ENCODE measurements at places on chromosomes 12 and 14. TPM values are rescaled to one million over a fixed set of nuclear protein-coding genes. Genes with fewer than 3 reads are reported as not detected.

DNA sequence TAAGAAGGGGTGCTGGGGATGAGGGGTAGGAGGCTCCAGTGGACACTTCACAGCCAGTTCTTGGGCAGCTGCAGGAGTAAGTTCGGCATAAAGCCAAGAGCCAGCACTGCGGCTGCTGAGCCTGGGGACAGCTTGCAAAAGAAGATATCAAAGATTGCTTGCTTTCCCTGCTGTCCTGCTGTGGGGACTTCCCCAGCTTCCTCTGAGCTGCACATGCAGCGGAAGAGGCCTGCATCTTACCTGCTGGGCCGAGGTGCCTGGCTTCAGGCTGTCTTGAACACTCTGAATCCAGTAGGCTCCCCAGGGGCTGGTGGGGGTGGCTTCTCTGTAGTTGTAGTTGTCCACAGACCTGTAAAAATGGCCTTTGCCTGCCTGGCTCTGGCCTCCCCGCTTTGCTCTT, 1.3 kb downstream of the CHGA start:
- DNase-seq = no peak

DNA sequence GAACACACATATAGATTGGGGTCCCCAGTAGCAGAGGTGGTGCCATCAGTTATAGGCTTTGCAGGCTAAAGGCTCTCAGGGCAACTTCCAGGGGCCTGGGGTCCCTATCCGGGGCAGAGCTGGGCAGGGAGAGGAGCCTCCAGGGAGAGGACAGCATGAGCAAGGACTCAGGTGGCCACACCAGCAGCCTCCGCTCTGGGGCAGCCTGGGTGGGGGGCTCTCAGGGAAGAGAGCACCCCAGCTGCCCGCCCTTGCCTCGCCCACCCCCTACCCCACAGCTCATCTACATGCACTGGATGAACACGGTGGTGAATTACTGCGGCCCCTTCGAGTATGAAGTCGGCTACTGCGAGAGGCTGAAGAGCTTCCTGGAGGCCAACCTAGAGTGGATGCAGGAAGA, 14.0 kb downstream of the PLBD2 start:
- no peak for DNase-seq

GRCh38 chr12:6872073-6873048, 742 bp downstream of the SPSB2 start:
- peak; percentile 84 for DNase-seq

DNA sequence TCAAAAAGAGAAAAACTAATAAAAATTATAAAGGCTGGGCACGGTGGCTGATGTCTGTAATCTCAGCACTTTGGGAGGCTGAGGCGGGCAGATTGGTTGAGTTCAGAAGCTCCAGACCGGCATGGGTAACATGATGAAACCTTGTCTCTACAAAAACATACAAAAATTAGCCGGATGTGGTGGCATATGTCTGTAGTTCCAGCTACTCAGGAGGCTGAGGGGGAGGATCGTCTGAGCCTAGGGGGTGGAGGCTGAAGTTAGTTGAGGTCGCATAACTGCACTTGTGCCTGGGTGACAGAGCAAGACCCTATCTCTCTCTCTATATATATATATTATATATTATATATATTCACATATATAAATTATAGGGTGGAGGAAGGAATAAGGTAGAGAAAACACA, 32.5 kb upstream of the ANO2 start:
- no peak for DNase-seq

DNA sequence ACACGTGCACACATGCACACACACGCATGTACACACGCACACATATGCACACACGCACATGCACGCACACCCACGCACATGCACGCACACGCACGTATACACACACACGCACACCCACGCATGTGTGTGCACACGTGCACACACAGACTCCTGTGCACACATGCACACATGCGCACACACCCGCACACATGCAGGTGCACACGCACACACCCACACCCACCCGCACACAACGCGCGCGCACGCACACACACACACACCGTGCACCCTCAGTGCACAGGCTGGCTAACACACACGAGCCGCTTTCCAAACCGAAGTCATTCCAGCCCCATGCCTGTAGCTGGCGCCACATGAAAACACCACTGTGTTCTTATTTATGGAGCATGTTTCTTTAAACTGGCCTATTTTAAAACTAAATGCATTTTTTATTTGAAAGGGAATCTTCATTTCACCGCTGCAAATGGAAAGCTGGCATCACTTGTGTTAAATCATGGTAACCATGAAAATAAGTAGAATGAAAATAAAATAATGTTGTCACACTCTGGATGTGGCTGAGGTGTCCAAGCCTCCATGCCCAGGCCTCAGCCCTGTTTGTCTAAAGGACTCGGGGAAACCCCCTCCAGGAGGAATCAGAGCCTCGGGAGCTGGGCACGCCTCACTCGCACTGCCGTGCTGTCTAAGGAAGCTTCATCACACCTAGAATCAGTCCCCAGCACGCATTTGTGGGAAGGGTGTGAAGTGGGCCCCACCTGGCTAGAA, 45.1 kb downstream of the GALNT9 start:
- DNase-seq = no peak

- DNase-seq = no peak
These were observed 285.3 kb downstream of the DAD1 start for GRCh38 chr14:22303589-22304195.

GRCh38 chr12:59405992-59406391, 189.8 kb upstream of the SLC16A7 start:
- DNase-seq = no peak

GRCh38 chr12:129052373-129052772, 199.1 kb downstream of the GLT1D1 start:
- DNase-seq = no peak

GRCh38 chr14:26304056-26304455, 293.8 kb downstream of the NOVA1 start:
- DNase-seq = no peak

GRCh38 chr12:122870867-122871664, 24.9 kb downstream of the VPS37B start:
- no peak for DNase-seq

DNA sequence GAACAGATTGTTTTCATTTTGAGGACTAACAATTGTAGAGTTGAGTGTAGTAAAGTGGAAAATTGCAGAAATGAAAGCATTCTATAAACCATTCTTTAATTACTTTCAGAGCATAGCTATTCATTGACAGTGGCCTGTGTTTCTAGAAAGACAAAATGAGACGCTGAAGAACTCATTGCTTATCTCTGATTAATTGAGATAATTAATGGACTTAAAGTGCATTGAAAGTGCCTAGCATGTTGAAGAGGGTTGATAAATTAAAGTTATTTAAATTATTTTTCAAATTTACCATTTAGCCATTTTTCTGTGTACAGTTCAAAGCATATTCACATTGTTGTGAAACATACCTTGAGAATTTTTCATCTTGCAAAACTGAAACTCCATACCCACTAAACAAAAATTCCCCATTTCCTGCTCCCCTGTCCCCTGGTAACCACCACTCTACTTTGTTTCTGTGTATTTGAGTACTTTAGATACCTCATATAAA, 57.4 kb downstream of the DAAM1 start:
- no peak for DNase-seq

DNA sequence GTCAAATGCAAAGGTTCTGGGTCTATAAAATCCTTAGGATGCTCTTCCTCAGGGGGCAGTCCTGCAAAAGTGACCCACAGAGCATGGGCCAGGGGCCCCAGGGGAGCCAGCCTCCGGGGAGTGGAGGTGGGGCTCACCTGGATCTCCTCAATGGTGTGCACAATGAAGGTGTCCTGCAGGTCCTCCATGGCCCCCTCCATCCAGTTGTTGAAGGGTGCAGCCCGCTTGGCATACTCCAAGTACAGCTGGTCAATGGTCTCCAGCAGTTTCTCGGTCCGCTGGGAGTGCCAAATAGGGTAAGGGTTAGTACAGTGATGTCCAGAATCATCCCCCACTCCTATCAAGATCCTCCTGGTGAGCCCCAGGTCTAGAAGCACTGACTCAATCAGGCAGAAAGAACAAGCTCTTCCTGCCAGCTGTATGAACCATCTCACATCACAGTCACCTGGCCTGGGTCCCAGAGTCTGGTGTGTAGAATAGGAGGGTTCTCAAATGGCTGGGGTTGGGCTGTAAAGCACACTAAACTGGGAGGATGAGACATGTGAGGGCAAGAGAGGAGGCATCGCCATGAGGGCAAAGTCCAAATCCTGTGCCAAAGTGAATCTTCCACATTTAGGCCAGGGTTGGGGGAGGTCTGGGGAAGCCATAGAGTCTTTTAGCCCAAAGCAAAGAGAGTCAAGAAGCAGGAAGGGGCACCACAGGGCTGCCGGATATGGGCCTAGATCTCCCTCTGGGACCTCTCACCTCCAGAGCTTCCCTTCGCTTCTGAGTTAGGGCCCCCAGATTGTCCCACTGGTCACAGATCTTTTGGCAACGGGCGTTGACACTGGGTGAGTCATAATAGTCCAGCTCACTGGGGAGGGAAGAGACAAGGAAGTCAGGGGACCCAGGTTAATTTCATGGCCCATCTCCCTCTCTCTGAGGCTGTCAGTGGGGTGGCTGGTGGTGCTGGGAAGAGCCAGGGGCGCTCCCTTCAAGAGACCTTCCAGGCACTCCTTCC, 91.5 kb upstream of the ZFP36L1 start:
- DNase-seq = no peak

- no peak for DNase-seq
These were observed 107.1 kb upstream of the USP44 start for GRCh38 chr12:95658386-95658785.

DNA sequence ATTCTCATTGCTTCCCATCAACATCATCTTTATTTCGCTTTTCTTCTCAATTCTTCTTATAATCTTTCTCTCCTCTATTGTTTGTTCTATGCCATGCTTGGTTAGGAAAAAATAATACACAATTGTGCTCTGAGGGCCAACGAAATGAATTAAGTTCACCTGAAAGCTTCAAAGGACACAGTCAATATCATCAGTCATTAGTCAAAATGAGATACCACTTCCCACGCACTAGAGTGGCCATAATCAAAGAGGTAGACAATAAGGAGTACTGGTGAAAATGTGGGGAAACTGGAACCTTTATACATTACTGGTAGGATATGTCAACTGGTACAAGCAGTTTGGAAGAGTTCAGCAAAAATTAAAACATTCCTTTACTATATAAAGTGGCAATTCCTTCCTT, 91.5 kb downstream of the TMTC1 start:
- no peak for DNase-seq

DNA sequence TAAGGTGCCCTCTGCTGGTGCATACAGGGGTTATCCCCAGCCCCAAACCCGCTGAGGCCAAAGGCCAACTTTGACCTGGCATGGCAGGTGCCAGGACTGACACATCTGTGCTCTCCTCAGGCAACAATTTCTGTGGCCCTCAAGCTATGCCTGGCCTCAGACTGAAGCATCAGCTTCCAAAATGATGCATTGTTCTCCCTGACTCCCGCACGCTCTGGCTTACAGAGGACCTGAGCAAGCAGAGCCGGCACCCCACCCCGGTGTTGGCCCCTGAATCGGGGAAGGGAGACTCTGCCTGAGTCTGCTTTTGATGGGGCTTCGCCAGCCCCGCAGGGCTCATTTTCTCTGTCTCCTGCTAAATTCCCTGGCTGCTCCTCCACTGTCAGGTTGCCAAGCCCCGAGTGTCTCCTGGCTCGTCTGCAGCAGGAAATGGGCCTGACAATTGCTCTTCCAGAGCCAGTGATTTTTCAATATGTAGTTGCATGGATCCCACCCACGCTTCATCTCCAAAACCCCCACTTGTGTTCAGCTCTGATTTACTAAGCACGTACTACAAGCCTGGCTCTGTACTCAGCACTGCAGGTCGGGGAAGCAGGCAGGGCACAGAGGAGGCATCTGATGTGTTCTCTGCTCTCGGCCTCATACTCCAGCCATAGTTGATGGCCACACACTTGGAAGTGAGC, 126.1 kb downstream of the SLC38A6 start:
- DNase-seq = no peak

DNA sequence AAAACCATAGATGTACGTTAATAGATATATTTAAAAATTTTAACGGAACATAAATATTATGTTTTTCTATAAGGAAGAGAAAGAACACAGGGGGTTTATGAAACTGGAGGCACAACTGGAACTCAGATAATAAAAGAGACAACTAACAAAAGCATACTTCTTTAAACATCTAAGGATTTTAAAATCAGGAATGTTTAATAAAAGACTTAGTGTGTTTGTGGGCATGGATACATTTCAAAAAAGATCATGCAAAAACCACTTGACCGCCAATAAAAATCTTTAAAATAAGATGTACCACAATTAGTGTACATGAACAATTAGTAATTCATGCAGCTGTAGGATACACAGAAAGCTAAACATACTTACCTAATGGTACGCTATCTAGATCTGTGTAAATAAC, 113.0 kb downstream of the KIF21A start:
- DNase-seq = no peak

DNA sequence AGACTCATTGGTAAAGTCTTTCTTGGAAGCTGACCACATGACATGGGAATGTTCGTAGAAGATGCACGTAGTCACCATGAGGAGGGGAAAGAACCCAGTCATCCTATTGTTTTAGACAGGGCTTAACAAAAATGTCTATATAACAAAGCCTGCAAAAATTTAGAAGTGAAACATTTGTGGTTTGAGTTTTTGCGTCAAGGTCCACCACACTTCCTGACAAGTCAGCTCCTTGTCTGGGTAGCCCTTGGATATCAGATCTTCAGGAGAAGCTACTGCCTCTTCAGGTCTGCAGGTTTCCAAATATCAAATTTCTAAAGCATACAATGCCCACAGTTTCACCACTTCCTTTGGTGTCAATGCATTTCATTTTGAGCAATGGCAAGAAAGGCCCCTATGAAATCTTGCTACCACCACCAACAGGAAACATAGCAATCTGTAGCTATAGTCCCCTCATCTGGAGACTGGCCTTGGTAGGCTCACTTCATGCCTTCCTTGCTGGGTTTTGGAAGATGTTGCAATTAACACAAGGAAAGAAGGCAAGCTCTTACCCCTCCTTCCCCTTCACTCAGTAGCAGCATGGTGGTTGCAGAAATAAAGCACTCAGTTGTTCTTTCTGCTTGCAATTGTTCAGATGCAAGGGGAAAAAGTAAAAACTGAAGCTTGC, 235.2 kb downstream of the PCNX1 start:
- DNase-seq = peak; percentile 41

DNA sequence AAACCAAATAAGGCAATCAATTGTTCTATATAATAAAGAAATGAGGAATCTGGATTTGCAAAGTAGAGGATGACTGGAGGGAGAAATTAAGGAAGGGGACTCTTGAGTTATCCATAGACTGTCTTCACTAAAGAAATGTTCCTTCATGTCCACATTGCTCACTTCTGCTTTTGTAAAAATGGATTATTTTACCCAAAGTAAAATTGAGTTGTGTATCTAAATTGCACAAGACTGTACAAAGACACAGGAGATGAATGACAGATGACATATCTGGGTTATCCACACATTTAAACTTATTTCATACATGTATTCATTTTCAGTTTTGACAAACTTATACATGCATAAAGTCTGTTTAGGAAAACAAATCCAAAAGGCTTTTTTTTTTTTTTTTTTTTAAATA, 11.3 kb downstream of the ATP2B1 start:
- DNase-seq = no peak

- no peak for DNase-seq
These were observed 426.0 kb downstream of the DAD1 start for GRCh38 chr14:22163051-22163450.

- DNase-seq = no peak
These were observed 780 bp downstream of the SERPINA4 start for GRCh38 chr14:94562022-94562421.

- DNase-seq = no peak
These were observed 54.4 kb upstream of the PRMT8 start for GRCh38 chr12:3436461-3437065.

LBHD2 gene
- not detected for total RNA-seq

PPP1R36 gene
- not detected for total RNA-seq

SYT1 gene
- total RNA-seq = not detected

NUAK1 gene
- not detected for total RNA-seq

NTN4 gene
- not detected for total RNA-seq

DPPA3 gene
- total RNA-seq = not detected

JPH4 gene
- total RNA-seq = not detected

TMEM233 gene
- total RNA-seq = not detected

RNASE3 gene
- total RNA-seq = not detected

Data from naive thymus-derived CD8-positive, alpha-beta T cell (primary cell).